ENCODE measurements at places on chromosomes 5 and 9.

DNA sequence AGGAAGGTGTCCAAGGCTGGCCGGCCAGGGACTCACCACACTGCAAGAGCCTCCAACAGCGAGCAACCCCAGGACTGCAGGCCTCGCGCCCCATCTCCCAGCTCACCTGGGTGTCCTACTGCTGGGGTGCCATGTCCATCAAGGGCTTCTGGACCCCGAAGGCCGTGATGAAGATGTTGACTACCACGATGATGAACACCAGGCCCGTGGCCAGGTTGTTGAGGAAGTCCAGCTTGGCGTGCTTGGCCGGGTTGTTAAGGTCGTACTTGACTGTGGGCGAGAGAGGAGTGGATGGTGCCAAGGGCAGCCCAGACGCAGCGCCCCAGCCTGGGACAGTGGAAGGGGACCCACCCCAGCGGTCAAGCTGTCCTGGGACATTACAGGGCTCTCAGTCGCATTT, 9.3 kb downstream of the NINJ1 start:
- no peak for DNase-seq

DNA sequence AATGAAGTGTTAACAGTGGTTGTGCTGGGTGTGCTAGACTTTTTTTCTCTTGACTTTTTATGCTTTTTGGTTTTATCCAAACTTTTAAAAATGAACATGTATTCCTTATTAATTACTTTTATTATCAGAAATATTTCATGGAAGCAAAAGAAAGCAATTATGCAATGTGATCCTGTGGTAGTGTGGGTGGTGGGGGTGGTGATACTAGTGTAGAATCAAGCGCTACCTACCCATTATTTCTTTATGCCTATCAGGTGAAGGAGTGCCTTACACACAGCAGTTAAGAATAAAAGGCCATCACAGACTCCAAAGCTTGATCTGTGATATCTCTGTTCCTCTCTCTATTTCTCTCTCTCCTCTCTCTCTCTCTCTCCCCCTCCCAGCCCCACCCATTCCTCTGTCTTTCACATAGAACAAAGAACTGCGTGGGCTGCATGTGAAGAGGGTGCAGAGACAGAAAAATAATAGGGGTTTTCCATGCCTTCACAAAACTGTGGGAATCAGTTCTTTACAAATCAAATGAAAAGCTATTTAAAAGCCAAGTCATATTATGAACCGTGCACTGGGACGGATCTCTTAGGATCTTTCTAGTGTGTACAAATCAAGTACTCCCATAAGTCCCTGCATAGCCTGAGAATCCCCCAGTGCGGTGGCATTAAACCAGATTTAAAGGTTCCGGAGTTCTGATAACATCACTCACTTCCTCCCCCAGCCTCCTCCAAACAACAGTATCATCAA, 351.2 kb downstream of the RAB3C start:
- DNase-seq: no peak

DNA sequence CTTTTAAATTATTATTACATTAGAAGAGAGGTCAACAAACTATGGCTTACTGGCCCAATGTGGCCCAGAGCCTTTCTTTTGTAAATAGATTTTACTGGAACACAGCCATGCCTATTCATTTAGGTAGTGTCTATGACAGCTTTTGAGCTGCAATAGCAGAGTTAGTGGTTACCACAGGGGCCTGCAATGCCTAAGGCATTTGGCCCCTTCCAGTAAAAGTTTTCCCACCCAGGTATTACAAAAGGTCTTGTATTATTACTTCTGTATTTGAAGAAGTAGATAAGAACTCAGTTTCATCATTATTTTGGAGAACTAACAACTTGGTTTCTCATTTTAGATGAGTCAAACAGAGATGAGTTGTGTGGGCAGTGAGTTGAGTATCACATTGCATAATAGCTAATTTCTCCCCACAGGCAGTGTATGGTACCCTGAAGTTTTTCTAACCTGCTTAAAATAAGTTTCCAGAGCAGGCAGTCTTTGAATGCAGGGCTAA, 9.5 kb downstream of the MTRR start:
- no peak for DNase-seq

- no peak for DNase-seq
Observed at GRCh38 chr5:11252523-11252922, 491.5 kb upstream of the DAP start.

GRCh38 chr5:61614606-61615005, 282.5 kb downstream of the ZSWIM6 start:
- no peak for DNase-seq

DNA sequence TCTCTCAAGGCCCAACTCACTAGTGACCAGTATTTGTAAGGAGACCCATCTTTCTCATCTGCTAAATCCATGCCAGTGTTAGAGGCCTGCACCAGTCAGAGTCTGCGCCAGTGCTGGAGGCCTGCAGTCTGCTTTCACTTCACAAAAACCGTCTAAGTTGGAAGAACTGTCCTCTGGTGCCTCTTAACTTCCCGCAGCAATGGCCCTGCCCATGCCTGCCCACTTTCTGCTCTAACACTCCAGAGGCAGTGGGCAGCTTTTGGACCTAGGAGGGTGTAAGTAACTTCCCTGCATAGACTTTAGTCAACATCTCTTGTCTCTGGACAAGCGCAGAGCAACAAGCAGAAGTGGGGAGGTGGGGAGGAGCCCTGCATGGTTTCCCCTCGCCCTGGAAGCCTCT, 152.9 kb downstream of the AUH start:
- DNase-seq: no peak

- no peak for DNase-seq
Observed at GRCh38 chr5:62306323-62306895, 403 bp downstream of the KIF2A start.

DNA sequence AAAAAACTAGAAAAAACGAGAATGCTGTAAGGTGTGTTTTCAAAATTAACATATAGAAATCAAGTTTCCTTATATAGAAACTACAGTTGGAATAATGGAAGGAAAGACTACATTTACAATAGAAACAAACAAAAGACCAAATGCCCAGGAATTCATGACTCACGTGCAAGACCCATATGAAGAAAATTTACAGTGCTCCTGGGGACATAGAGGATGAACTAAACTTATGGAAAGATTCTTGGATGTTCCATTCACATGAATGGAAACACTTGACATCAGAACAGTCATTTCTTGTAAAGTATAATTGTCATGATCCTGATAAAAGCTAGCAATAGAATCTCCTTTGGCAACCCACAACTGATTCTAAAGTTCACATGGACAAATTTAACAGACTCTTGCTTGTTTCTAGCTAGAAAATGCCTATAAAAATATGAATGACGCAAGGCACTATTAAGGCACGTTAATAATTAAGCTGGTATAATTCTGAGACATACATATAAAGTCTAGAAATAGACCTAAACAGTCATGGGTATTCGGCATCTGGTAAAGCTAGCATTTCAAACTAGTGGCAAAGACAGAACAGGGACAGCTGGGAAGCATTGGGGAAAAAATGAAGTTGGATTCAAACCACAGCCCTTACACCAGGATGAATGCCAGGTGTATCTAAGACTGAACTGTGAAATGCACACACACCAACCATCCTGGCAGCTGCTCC, 5.1 kb upstream of the ZFP62 start:
- DNase-seq: no peak

GRCh38 chr9:99345942-99346341, 123.9 kb downstream of the SEC61B start:
- DNase-seq: no peak

- DNase-seq: no peak
Observed at GRCh38 chr5:18334949-18335348, 700.7 kb downstream of the TAF11L14 start.
